CD8-positive, alpha-beta T cell (primary cell): ENCODE measurements at places on chromosomes 7 and 10.
A peak's percentile ranks its signal among the peaks of the same experiment; 100 is the strongest.

DNA sequence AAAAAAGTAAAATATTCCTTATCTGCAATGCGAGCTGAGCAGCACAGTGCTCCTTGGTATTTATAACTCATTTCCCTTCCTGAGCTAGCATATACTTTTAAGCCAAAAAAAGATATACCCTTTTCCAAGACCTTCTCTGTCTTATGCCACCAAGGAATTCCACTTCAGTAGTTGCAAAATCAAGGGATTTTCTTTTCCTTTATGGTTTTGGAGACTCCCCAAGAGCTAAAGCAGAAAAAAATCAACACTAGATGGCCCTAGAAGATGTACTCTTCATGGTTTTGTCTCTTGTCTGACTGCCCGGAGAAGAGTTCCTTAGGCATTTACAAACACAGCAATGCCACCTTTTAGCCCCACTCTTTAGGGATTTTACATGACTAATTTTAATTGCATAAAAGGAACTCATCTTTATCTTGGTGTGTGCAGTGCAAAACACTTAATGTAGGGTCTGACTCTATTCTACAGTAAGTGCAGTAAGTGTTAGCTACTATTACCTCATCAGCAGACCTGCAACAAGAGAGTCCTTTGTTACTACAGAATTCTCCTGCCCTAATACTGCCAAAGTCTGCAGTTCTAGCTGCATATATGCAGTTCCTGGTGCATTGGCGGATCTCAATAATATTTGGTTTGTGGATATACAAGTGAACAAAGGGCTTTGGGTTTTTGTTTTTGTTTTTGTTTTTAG is 443.3 kb downstream of the GFRA1 start:
- no peak for DNase-seq

GRCh38 chr7:122632238-122632637 is 66.7 kb downstream of the RNF133 start:
- no peak for DNase-seq

GRCh38 chr10:60618861-60619260 is 159.4 kb upstream of the CDK1 start:
- no peak for DNase-seq

- no peak for DNase-seq
Measured at GRCh38 chr10:78972160-78972946, 96.4 kb upstream of the ZMIZ1 start.

DNA sequence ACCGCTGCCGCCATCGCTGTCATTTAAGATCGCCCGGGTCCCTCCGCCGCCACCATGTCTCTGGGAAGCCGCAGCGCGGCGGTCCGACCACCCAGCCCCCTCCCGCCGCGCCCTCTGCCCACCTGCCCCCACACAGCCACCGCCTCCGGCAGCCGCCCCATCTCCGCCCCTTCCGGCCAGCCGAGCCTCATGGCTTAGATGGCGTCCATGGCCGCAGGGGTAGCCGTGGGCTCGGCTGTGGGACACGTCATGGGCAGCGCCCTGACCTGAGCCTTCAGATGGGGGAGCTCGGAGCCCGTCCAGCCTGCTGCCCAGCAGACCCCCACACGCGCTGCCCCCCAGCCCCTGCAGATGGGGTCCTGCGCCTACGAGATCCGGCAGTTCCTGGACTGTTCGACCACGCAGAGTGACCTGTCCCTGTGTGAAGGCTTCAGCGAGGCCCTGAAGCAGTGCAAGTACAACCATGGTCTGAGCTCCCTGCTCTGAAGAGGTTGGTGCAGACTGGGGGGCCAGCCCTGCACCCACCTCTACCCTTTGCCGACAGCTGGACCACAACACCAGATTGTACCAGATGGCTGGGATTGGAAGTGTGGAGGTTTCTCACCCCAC is 38.0 kb upstream of the TARP start:
- no peak for DNase-seq

DNA sequence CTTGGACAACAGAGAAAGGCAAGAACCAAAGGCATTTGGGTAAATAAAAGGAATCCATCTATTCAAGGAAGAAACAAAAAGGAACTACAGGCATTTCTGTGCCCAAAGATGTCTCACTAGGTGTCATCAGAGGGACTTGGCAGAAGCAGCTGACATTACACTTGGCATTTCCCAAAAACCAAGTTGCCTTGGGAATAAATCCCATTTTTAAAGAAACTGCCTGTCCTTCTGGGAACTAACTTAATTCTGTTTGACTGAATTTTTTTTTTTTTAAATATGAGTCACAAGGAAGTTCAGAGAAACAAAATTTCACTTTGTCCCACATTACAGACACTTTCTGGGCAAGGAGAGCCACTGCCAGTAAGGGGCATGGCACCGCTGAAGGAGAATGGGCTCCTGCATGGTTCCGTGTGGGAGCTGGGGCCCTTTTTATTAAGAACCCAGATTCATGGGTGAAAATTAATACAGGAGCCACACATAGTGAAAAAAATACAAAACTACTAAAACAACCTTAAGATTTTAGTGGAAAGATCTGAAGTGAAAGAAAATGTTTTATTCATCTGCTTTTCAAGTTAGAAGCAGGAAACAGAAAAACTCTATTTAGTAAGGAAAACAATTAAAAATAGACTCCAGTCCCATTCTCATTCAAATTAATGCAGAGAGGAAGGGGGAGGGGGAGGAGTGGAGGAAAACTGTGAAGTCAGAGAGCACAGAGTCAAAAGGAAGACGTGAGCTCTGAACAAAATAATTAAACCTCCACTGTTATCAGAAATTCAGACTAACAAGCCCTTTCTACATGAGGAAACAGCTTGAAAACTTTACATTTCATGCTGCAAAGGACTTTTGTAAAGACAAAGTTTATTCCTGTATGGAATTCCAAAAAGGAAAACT is 118.4 kb upstream of the PDLIM1 start:
- no peak for DNase-seq

GRCh38 chr7:128454808-128455542 is 703 bp upstream of the HILPDA start:
- no peak for DNase-seq

GRCh38 chr7:55534262-55534915 is 37.9 kb downstream of the VOPP1 start:
- peak; percentile 54 for DNase-seq

DNA sequence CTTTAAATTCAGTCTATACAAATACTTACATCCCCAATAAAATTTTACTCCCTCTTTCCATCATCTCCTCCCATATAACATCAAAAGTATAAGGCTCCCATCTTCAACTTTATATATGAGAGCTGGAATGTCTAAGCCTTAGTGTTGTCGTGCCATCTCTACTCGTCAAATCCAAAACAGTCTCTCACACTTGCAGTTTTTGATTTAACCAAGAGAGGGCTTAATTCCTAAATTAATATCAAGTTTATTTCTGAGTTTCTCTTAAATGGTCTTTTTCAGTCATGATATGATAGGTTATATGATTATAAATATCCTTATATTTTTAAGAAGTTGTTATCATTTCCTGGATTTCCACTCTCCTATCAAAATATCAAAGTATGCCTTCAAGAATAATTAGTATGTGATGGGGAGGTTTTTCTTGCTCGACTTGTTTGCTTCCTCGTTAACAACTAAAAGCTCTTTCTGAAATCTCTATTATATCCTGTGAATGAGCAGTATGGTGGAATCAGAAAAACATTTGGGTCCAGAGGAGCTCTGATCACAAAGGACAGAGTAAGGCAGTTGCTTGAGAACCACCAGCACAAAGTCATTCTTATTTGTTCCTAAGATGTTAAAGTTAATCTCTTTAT is 12.5 kb upstream of the LIPK start:
- DNase-seq = no peak

DNA sequence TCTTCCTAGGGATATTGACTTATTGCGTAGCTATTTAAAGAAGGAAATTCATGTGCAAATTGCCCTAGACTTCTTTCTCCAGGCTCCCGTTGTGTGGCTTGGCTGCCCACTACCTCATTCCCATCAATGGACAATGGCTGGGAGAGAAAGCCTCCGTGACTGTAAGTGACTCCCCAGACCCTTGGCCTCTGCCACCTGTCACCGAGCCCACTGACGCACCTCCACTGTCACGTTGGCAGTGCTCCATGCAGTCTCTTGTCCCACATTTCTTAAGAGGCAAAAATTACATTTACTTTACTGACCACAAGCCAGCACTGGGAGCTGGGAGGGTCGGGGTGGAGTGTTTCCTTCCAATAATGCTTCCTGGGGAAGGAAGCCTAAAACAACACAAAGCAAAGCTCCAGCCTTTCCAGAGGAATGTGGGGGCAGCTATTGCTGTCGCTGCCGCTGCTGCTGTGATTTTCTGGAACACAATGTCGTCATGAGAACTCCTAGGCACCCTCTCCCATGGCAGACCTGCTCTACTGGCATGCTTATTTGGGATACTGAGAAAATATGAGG is 89.7 kb upstream of the STEAP1B start:
- DNase-seq = no peak

- no peak for DNase-seq
Measured at GRCh38 chr7:105913947-105914346, 37.5 kb upstream of the ATXN7L1 start.
